Right atrium auricular region (tissue), 2 donors: ENCODE measurements at places on chromosomes 3 and 15.

GRCh38 chr15:101675015-101675414, 22.8 kb upstream of the TM2D3 start:
- no peak for DNase-seq

DNA sequence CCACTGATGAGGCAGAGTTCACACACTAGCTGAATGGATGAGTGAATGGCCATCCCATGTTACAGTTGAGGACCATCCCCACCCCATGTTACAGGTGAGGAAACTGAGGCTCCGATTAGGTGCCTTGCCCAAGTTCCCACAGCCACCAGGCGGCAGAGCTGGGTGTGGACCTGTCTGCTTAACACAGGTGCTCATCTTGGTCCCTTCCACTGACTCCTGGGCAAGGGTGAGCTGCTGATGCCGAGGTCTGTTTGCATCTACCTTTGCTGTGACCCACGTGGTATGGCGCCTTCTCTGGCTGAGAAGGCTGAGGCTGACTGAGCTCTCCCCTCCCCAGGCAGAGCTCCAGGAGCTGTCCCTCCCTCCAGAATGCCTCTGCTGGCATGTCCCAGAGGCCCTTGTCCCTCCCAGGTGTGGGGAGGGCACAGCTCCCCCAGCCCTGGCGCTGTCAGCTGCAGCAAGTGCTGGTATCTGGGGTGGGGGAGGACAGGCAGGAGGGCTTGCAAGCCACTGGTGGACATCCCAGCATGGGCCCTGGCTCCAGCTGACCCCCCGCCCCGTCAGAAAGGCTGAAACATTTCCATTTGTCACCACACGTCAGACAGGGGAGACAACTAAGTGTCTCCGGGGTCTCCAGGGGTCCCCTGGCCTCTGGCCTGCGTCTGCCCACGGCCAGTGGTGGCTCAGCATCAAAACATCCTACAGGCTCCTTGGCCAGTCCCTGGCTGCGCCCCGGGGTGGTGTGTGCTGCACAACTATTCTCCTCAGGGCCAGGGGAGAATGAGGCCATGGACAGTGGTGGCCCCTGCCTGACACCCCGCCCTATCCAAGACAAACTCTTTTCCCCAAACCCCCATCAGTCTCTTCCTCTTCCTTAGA, 105.4 kb downstream of the ADCY5 start:
- no peak for DNase-seq

GRCh38 chr15:65917407-65917756, 48.1 kb downstream of the RAB11A start:
- DNase-seq = no peak

DNA sequence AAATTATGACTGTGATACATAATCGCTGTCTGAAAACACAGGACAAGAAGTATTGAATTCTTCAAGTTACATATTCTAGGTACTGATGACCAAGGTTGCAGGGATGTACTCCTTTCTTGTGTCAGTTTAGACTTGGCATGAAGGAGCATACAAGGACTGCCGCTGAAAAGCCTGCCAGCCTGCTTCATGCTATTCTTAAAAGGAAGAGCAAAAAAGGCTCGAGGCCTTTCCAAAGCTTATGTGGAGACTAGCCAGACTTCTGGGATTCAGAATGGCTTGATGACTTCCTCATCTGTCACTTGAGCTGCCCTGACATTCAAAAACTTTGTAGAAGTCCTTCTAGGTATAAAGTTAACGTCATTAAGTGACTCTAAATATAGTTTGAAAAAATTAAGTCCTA, 92.0 kb downstream of the CADM2 start:
- DNase-seq = no peak

GRCh38 chr3:154799800-154800199, 280.3 kb upstream of the MME start:
- no peak for DNase-seq

- DNase-seq = no peak
Measured at GRCh38 chr15:52567871-52568600, 794 bp downstream of the ARPP19 start.

- no peak for DNase-seq
Measured at GRCh38 chr3:33437556-33438283, 2.5 kb downstream of the UBP1 start.

DNA sequence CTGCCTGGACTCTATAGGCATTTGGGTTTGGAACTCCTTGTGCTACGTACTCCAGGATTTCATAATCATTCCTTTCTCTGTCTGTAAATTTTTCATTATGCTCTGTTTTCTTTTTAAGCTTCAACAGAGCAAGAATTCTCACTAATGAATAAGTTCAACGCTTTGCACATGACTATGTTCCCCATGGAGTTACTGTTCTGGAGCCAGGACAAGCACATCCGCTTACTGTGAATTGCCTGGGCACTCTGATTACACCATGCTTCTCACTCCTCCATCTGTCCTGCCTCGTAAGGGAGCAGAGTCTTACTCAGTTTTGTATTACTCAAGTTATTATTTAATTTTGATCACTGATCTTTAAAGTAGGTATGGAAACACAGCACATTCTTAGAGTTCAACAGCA, 472.7 kb downstream of the RAP2B start:
- DNase-seq = no peak

GRCh38 chr3:45035441-45036301, 9.6 kb downstream of the CLEC3B start:
- DNase-seq = no peak

DNA sequence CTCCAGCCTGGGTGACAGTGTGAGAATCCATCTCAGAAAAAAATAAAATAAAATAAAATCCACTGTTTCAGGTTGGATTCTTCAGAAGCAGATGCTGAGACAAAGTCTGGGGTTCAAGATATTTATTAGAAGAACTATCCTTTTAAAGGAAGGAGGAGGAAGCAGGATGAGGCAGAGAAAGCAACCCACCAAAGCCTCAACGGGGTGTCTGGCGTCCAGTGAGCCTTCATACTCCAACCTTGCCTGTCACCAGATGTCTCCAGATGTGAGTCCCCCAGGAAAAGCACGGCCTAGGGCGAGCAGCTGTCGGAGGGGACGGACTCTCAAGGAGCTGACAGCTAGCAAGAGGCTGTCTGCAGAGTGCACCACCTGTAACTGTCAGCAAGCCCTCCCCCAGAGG, 37.3 kb downstream of the MB21D2 start:
- no peak for DNase-seq

- no peak for DNase-seq
Measured at GRCh38 chr15:82739086-82739485, 29.4 kb upstream of the AP3B2 start.

DNA sequence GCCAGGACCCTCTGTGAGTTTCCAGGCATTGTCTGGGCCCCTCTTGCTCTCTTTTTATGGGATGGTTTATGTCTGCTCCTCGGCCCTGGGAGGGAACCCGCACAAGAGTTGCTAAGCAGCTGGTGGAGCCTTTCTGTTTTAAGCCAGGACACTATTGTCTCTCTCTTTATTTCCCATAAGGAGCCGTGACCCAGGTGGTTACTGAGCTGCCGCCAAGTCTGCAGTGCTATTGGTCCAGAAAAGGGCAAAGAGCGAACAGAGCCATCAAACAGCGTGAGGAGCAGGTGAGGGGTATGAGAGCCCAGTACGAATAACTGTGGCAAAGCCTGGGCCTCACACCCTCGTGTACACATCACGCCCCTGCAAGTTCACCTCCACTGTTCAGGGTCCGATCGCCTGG, 280.2 kb downstream of the SHQ1 start:
- no peak for DNase-seq

DNA sequence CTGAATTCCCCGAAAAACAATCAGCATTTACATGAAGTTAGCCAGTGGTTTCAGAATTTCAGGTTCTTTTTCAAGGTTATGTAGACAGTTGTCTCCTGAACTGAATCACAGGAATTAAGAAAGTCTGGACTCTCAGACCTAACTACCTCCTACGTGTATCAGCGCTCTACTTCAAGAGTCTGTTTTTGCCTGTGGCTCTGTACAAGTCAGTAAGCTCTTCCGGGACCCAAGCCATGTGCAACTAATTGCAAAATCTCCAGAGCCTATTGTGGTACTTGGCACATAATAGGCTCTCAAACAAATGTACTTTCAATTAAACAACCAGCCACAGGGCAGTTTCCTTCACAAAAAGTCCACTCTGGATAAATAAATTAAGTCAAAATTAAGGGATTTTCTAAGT, 414.2 kb downstream of the PDCD6IP start:
- DNase-seq = no peak

DNA sequence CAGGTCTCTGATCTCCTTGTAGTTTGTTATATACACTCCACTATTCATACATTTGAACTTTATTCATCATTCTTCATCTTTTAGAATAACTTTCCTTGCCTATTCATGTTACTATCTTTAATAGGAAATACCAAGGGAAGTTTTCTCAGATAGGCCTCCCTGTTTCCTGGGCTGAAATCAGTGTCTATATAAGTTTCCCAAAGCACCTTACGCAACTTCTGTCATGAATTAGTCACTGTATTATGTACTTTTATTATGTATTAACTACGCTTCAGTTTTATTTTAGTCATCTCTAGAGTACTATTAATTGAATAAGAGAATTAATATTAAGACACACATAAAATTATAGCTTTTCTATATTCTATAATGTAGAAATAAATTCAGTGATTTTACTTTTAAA, 1481.5 kb downstream of the OTOL1 start:
- DNase-seq = no peak

- DNase-seq = no peak
Measured at GRCh38 chr3:145817870-145818483, 343.0 kb downstream of the PLOD2 start.

DNA sequence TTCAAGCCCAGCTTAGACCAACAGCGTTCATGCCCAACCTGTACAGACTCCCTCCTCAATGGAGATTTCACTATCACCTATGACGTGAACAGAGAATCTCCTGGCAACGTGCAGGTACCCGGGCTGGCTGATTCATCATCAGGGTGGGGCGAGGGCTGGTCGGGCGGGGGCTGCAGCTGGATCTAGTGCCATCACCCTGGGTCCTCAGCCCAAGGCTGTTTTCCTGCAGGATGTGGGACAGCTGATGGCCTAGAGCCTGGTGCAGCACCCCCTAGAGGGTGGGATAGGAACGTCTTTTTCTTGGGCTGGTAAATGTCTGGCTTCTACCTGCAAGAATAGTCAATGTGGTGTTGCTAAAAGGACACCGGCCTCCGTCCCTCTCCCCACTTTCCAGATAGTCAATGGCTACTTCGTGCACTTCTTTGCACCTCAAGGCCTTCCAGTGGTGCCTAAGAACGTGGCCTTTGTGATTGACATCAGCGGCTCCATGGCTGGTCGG, 4.4 kb downstream of the ITIH3 start:
- DNase-seq = no peak

DNA sequence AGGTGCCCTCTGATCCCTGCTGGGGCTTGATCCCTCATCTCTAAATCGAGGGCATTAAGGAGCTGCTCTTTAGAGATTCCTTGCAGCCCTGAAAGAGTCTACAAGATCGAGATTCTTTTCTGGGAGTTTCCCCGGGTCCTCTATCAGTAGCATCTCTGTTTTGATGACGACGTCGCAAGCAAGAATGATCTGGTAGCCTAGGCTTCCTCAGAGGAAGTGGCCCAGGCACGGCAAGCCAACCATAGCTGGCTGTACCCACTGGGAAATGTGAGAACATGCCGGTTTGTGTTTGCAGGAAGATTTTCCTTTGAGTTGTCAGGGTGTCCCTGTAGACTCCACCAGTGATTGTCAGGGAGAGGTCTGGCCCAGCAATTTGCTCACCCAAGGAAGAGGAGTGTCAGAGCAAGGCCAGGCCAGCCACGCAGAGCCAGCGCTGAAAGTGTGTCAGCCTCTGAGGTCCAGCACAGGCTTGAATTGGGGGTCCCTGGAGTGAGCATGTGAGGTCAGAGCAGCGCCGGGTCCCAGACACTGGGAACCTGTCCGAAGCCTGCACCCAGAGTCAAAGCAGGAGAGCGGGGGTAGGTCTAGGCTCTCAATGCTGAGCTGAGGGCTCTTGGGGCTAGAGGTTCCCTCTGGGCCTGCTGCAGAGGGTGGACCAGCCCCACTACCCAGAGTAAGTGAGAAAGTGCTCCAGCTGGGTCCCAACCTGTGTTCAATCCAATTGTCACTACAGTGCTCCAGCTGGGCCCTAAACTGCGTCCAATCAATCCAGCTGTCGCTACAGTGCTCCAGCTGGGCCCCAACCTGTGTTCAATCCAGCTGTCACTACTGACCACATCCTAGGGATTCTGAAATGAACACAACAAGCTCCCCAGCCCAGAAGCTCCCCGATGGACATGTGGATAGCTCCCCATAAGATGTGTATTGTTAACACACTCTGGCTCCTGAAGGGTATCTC, 95.7 kb downstream of the CHDH start:
- no peak for DNase-seq

DNA sequence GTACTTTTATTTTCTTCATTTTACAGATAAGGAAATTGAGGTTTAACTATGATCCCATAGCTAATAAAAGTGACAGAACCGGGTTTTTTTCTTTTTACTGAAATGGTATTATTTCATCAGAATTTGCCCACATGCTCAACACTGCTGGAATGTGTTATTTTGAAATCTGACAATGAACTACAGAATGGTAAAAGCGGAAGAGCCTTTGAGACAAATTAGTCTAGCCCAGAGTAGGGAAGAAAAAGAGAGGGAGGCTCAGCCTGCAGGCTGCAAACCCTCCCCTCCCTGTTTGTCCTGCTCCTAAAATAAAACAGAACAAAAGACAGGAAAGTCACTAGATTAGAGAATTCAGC, 100.3 kb upstream of the LIPC start:
- DNase-seq = no peak

DNA sequence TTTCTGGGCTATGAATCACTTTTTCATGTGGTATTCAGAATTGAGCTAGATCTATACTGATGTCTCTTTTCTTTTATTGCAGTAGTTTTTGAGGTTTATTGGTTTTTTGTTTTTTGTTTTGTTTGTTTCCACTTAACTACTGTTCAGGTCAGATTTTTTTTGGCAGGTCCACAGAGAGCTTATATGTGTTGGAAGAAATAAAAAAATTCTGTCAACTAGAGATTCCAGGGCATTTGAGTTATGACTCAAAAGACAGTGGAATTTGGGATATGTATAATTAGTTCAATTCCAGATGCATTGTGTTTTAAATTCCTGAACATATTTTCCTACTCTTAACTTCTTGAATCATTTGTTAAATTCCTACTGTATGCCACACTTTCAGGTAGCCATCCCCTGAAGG, 727.2 kb downstream of the SI start:
- DNase-seq = no peak
